Karpas-422 (cell line): ENCODE measurements at places on chromosomes 5 and 9. TPM values are rescaled to one million over a fixed set of nuclear protein-coding genes. Genes with fewer than 3 reads are reported as not detected.

GRCh38 chr9:101383361-101383760 is 1.4 kb downstream of the BAAT start:
- DNase-seq, result no peak

Gene TRAF1
- 18.8 and 23.8 TPM in 2 replicates for total RNA-seq

Gene LHFPL2
- total RNA-seq, result 4.7 and 4.8 TPM in 2 replicates

Gene GRXCR2
- total RNA-seq, result not detected in 2 replicates
